ENCODE measurements at places on chromosomes 2 and 18.

DNA sequence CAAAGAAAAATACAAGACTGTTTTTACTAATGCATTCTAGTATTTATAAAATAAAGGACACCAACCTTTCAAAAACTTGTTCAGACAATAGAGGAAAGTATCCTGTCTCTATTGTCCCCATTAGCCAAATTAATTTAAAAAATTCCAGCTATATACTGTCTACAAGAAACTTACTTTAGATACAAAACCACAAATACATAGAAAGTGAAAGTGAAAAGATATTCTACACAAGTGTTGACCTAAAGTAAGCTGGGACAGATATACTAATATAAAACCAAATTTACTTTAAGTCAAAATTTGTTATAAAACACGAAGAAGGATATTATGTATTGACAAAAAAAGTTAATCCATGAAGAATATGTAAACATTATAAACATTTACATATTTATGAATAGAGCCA lies 893.3 kb upstream of the TMEFF2 start:
- no peak for DNase-seq

- DNase-seq, result no peak
Observed at GRCh38 chr2:29949042-29949441, 27.7 kb upstream of the ALK start.

DNA sequence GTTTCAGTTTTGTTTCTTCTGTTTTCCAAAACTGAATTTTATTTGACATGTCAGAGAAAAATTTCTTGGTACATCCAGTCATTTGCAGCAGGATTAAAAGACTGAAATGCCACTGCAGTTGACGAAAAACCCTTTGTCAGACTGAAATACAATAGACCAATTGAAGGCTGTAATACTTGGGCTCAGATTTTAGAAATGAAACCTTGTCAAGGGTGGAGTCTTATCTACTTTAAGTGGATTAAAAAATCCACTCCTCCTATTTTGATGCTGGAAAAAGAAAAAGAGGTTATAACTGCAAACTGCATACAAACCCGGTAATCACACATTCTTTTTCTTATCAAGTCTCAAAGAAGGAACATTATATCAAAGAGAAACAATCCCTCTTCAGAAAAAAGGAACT lies 80.2 kb upstream of the NEUROD1 start:
- no peak for DNase-seq

- DNase-seq, result no peak
Observed at GRCh38 chr18:53553030-53553429, 671.4 kb downstream of the MBD2 start.

DNA sequence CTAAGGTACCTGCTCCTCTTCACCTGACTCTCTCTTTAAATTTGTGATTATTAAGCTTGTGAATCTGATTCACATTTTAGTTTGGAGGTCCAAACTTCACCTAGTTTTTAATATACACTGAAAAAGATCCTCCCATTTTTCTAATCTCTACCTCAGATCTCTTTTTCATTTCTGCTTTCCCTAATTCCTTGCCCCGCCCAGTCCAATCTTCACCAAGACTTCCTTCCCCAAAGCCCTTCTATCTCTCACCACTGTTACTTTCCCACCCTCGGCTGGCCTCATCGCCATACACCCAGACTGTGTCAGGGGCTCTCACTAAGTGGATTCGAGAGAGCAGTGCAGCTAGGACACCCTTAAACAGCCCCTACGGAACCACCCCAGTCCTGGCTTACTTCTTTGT lies 40.0 kb downstream of the LBH start:
- DNase-seq, result no peak

DNA sequence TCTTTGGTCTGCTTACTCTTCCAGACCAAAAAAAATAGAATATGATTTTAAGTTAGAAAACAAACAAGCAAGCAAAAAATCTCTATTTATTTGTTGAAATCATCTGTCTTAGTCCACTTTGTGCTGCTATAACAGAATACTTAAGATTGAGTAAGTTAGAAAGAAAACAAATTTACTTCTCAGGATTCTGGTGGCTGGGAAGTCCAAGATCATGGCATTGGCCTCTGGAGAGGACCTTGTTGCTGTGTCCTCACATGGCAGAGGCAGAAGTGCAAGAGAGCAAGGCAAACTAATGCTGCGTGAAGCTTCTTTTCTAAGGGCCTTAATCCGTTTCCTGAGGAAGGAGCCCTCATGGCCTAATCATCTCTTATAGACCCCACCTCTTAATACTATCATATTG lies 156.2 kb downstream of the SPP2 start:
- DNase-seq, result no peak

- DNase-seq, result no peak
Observed at GRCh38 chr2:62102402-62102920, 93.5 kb upstream of the B3GNT2 start.

DNA sequence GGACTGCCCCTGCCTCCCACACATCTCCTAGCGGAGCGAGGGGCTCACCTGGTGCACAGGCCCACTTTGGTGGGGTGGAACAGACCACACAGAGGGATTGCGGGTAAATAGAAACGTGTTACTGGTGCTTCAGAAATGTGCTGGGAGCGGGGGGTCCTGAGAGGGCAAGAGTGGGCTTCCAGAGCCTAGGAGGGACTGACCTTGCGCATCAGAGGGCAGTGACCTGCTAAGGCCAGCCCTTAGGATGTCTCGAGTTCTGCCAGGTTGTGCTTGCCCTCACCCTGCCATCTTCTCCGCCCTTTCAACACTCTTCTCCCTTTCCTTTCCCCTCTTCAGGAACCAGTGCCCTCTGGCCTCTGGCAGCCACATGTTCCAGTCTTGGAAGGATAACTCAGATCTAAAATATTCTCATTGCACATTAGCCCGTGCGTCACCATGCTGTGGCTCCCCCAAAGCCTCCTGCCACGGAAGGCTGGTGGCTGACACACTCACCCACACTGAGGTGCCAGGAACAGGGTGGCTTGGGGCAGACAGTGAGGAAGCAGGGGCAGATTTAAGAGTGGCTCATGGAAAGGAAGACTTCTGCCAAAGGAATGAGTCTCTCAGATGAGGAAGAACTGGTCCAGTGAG lies 89.6 kb downstream of the MCFD2 start:
- DNase-seq, result no peak

DNA sequence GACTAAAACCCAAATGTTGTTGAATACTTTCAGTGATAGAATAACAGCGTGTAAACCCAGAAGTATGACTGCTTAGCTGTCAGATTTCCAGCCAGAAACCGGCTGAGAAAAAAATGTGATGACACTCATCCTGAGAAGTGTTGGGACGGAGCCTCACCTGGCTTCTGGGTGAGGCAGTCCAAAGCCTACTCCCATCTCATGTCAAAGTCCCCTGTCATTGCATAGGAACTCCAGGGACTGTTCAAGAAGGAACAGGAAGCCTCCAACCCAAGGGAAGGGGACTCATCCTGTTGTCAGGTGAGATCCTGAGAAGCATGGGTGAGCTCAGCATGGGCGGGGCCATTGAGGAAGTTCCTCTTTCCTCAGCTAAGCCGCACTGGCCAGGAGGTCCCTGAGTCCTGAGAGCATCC lies 11.3 kb upstream of the CHRNA1 start:
- no peak for DNase-seq

DNA sequence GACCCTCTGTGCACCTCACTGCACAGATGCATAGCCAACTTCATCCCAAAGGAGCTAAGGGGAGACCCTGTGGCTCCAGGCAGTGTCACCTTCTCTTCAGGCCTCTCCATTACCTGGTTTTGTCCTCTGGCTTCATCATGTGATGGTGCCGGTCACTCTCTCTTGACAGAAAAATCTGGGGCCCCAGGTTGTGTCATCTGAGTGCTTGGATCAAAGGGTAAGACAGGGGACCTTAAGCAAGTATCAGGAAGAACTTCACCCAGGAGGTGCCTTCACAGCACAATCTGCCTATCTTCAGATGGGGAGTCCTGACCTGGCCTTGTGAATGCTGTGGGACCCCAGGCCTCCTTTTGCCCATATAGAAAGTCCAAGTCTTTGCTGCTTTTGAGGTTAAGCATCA lies 104.4 kb downstream of the POLR1A start:
- no peak for DNase-seq

DNA sequence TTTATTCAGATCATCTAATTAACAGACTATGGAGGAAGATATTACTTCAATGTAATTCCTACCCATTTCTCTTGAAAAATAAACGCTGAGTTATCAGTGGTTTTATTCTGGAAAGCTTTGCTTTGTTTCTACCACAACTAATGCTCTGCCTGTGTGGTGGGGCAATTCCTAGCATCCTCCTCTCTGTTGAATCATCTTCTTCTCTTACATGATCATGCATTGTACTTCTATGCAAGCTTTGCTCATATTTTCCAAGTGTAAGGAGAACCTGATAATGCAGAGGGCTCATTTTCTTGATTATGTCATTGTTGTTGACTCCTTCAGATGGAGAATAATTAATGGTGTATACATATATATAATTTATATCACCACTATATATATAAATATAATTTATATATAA lies 46.7 kb downstream of the CCDC195 start:
- no peak for DNase-seq

- no peak for DNase-seq
Observed at GRCh38 chr2:67876176-67876575, 186.6 kb downstream of the C1D start.

- no peak for DNase-seq
Observed at GRCh38 chr2:43083710-43084698, 142.4 kb downstream of the ZFP36L2 start.

- DNase-seq, result no peak
Observed at GRCh38 chr2:192047315-192048107, 147.2 kb downstream of the TMEFF2 start.

- DNase-seq, result no peak
Observed at GRCh38 chr2:121902616-121903015, 147.2 kb downstream of the TSN start.

DNA sequence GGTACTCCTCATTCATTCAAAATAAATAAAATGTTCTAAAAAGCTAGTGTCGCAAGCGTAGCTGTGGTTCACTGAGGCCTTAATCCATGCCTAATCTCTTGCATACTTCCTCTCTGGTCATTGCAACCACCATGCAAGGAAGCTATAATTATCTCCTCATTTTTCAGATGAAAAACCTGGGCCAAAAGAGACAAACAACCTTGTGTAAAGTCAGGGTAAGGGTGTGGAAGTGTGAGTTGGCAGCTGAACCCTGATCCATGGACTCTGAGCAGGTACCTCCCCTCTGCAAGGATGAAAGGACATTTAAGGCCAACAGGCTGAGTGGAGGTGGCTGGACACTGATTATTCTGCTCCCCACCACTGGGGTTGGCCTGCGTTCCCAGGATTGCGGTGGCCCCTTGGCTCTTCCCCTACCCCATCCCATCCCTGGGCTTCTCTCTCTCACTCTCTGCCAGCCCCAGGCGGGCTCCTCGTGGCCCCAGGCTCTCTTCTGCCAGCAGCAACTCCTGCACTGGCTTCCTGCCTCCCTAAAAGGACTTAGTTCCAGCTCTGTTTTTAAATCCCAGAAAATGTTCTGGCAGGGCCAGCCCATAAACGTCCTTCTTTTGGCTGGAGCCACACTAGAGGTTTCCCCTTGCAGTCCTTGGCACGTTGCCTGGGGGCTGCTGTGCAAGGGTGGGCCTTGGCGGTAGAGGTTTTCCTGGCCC lies 72.0 kb upstream of the AFF3 start:
- no peak for DNase-seq

- DNase-seq, result no peak
Observed at GRCh38 chr2:54052825-54053718, 62.3 kb upstream of the ACYP2 start.

- DNase-seq, result no peak
Observed at GRCh38 chr2:140835079-140835478, 1295.7 kb downstream of the LRP1B start.

- DNase-seq, result no peak
Observed at GRCh38 chr18:38297910-38298309, 732.3 kb upstream of the CELF4 start.

DNA sequence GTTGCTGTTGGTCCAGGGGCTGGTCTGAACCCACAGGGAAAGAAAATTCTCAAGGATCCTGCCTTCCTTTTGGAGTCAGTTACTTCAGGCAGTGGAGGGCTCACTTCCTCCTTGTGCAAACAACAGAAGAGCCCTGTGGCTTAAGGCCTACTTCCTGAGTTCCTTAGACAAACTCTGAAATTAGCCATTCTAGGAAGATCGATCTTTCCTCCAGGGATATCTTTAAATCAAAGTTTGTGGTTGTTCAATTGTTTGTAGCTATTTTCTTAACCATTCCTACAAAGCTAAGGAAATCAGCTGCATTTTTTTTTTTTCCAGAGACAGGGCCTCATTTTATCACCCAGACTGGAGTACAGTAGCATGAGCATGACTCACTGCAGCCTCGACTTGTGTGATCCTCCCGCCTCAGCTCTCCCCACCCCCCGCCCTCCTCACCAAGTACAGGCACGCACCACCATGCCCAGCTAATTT lies 156.0 kb downstream of the TANC1 start:
- DNase-seq, result no peak

- no peak for DNase-seq
Observed at GRCh38 chr18:53780666-53781065, 443.8 kb downstream of the MBD2 start.

- DNase-seq, result no peak
Observed at GRCh38 chr2:237222601-237223041, 136.9 kb downstream of the COPS8 start.

DNA sequence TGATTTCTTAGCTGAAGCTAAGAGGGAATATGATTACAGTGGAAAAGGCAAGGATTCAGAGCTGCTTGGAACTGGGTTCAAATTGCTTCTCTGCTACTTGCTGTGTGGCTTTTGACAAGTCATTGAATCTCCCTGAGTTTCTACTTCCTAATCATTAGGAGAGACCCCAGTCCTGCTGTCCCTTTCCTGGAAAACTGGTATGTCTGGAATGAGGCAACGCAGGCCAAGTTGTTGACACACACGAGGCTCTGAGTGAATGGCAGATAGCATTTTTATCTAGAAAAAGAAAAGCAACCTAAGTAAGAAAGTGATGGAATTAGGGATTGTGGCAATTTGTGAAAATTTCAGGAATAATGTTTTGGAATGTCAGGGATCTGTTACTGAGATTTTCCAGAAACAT lies 123.6 kb downstream of the LPIN1 start:
- no peak for DNase-seq

DNA sequence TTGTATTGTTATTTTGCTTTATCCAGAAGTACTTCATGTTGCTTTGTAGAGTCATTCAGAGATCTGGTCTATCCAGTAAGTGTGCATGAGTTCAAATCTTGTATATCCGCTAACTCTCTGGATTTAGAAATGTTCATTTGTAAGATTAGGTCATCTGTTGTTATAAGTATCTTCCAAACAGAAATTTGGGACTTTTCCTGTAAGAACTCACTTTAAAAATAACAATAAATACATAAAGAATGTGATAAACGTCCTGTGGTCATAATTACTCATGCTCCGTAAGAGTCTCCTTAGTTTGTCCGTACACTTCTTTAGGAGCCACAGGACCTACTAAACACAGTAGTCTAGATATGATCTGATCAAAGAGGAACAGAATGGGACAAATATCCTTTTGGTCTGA lies 699.9 kb upstream of the SLC8A1 start:
- DNase-seq, result no peak

- DNase-seq, result no peak
Observed at GRCh38 chr18:607930-608329, 11.1 kb downstream of the CLUL1 start.

- no peak for DNase-seq
Observed at GRCh38 chr2:128552806-128553551, 234.3 kb upstream of the HS6ST1 start.
